ENCODE measurements at places on chromosomes 7 and 10.

DNA sequence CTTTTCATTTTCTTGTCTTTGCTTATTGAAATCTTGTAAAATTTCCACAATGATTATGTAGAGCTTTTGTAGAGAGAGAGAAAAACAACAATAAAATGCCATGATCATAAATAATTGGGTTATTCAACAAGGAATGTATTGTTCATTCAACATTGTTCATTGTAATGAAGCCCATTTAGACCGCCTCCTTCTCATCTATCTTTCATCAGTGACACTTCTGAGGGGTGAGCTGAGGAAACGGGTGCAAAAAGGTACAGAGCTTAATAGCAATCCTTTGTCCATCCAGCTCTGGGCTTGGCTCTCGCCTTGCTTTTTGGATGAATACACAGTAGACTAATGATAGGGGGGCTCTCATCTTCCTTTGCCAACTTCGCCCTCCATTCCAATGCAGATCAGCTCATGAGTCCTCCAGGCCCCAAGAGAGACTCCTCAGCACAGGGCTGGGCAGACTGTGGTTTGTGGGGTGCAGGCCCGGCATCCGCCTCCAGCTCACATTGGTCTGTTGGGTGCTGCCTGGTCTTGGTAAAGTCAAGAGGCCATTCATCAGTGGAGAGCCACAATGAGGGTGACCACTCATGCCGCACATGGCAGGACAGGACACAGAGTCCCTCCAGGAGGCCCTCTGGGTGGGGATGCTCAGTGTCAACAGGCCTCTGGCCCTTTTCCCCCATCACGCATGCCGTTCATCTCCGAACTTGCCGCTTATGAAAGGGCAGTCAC, 17.9 kb upstream of the PPA1 start:
- no peak for DNase-seq

DNA sequence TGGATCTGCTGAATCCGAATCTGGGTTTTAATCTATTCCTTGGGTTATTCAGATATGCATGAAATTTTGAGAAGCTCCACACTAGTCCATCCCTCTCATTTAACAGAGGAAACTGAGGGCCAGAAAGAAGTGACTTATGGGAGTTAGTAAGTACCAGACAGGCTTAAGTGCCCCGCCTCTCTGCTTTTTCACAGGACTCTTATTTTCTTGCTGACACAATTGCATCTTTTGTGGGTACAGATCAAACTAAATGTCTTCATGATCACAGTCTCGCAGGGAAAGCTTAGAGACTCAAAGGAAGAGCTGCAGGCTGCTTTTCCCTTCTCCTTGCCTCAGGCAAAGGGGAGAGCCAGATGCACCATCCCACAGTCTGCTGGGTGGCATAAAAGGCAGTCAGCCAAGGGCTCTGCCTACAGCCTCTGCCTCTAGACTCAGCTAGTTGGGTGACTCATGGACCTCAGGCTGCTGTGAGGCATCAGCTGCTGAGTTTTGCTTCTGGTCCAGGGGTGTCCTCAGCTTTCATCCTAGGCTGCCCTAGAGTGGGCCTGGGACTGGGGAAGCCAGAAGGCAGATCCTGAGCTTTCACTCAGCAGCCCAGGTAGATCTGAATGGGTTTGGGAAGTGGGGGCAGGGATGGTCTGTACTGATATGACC, 11.6 kb downstream of the GOLGA7B start:
- no peak for DNase-seq

DNA sequence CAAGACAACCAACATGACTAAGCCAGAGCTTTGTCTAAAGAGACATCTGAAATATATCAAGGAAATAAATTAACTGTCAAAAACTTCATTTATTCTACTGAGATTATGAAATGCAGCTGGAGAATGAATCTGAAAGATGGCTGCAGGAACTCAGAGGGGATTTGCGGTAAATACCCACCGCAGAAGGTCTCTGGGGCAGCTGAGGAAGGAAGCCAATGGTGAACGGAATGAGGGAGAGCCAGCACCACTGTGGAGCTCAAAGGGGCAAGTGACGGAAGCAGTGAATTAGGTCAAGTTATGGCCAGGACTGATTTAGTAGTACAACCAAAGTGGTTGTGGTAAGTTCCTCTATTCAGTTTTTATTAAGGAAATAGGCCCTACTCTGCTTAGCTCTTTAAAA, 215.3 kb upstream of the GLI3 start:
- DNase-seq: no peak

- DNase-seq: no peak
Measured at GRCh38 chr7:26425655-26426054, 134.0 kb downstream of the SNX10 start.

DNA sequence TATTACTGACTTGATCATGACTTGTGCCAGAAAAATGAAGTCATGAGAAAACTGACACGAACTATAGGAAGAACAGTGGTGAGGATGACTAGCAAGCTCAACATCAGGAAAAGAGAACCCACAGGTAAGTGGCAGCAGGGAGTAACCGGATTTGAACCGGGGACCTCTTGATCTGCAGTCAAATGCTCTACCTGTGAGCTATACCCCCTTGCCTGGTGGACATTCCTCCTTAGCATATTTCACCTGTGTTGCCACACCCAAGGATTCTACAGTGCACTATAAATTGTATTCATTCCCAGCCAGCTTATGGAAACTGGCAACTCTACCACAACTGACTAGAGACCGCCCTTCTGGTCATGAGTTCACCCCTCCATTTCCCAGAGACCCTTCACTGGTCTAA, 97.5 kb upstream of the ZNF746 start:
- no peak for DNase-seq

DNA sequence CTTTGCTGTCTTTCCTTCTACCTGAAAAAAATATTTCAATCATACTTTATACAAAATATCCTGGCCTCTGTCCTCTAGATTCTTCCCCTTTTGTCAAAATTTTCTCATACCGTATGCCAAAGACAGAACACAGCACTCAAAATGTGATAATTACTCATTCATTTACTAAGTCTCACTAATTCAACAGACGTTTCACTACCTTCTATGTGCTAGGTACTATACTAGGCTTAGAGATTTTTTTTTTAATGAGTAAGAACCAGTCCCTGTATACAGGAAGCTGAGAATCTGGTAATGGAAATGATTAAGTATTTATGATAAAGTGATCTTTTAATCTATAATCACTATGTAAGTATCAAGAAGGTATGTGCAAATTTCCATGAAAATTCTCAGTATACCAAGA, 128.0 kb downstream of the ELAPOR2 start:
- no peak for DNase-seq

GRCh38 chr10:84348860-84349259, 20.5 kb downstream of the CCSER2 start:
- DNase-seq: no peak

DNA sequence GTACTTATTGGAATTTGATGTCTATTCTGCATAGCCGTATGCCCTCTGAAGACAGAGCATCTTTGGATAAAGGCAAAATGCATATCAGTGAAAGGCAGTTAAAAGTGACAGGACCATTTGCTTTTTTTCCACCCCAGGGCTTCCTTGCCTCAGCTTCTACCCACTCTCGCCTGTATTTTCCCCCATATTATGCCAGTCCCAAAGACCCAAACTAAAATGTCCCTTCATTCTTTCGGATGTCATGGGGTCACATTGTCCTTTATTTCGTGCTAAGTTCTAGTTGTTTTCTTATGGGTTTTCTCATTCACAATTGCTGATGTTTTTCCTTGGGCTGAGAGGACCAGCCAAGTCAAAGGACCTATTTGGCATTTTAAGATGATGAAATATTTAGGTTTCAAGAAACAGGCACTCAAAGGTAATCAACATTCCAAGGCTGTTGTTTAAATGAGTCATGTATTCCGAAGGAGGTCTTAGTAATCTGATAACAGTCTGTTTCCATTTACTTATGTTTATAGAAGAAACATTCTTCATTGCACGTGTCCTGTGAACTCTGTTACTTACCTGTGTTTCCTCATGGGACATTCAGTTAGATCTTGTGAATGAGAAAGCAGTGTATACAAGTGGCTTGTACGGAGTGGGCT, 74.1 kb downstream of the DNAH11 start:
- DNase-seq: no peak

DNA sequence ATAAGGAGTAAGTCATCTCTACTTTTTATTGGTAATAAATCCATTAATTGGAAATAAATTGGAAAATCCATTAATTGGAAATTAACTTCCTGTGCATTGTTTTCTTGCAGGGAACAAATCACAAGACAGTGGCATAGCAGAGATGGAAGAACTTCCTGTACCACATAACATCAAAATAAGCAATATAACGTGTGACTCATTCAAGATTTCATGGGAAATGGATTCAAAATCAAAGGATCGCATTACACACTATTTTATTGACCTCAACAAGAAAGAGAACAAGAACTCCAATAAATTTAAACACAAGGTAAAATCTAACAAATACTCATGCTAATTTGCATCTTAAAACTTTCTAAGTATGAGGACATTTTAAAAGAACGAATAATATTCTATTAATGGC, 57.8 kb downstream of the PHYHIPL start:
- no peak for DNase-seq

GRCh38 chr10:24292304-24293293, 83.7 kb downstream of the KIAA1217 start:
- no peak for DNase-seq

- no peak for DNase-seq
Measured at GRCh38 chr7:112140600-112140999, 65.6 kb downstream of the DOCK4 start.

- no peak for DNase-seq
Measured at GRCh38 chr7:139451638-139452037, 31.8 kb downstream of the KLRG2 start.

- DNase-seq: no peak
Measured at GRCh38 chr10:33459602-33460001, 125.1 kb upstream of the NRP1 start.

- no peak for DNase-seq
Measured at GRCh38 chr10:64503429-64503828, 982.2 kb downstream of the REEP3 start.

- DNase-seq: no peak
Measured at GRCh38 chr7:101922631-101923601, 105.5 kb downstream of the CUX1 start.

- DNase-seq: no peak
Measured at GRCh38 chr10:75717126-75717916, 285.9 kb downstream of the LRMDA start.

- DNase-seq: no peak
Measured at GRCh38 chr7:12895296-12895695, 207.9 kb downstream of the ARL4A start.

DNA sequence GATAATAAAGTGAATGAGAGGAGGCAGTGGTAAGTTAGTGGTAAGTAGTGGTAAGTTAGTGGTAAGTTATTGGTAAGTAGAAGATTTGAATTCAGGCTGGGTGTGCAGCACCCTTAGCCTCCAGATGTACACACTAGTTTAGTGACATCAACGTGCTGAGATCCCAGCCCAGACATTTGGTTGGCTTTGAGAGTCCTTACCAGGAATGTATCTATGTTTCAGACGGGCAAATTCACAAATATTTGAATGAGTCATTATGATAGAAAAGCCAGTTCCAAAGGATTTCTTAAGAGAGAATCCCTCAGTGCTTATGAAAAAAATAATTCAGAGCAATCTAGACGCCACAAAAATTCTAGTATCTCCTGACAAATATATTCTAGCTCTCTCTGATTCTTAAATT, 70.0 kb downstream of the ARL4A start:
- DNase-seq: no peak

GRCh38 chr7:108012499-108013430, 9.8 kb upstream of the LAMB1 start:
- no peak for DNase-seq

DNA sequence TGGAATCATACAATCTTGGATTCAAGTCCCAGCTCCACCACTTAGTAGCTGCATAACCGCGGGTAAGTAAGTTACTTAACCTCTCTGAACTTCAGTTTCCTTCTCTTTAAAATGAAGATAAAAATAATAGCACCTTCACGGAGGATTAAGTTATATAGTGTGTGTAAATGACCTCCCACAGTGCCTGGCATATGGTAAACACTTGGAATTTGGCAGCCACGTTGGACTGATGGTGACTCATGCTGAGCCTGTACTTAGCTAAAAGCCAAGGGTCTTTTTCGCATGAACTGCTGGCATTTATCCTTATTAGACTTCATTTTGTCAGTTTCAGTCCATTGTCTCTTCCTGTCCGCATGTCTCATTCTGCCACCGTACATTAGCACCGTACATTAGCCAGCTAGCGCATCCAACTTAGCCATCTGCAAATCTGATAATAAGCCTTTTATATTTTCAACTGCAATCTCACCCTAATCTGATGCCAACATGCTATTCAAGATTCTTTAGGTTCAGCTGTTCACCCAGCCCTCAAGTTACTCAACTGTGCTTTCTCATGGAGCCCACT, 11.2 kb downstream of the SLC13A4 start:
- DNase-seq: no peak

DNA sequence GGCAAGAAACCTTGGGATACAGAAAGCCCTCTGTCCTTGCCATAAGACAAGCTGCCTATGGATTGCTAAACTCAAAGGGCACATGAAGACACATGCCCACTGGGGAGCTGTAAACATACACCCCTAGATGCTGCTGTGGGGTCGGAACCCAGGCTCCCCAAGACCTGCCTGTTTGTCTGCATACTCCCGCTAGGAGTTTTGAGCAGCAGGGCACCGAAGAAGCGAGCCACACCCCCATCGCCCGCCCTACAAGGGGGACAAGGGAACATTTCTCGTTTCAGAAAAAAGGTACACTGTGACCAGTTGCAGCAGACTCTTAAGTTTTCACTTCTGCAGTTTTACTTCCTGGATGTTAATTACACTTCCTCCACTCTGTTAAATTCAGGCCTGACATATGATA, 680.2 kb upstream of the GHITM start:
- DNase-seq: no peak

DNA sequence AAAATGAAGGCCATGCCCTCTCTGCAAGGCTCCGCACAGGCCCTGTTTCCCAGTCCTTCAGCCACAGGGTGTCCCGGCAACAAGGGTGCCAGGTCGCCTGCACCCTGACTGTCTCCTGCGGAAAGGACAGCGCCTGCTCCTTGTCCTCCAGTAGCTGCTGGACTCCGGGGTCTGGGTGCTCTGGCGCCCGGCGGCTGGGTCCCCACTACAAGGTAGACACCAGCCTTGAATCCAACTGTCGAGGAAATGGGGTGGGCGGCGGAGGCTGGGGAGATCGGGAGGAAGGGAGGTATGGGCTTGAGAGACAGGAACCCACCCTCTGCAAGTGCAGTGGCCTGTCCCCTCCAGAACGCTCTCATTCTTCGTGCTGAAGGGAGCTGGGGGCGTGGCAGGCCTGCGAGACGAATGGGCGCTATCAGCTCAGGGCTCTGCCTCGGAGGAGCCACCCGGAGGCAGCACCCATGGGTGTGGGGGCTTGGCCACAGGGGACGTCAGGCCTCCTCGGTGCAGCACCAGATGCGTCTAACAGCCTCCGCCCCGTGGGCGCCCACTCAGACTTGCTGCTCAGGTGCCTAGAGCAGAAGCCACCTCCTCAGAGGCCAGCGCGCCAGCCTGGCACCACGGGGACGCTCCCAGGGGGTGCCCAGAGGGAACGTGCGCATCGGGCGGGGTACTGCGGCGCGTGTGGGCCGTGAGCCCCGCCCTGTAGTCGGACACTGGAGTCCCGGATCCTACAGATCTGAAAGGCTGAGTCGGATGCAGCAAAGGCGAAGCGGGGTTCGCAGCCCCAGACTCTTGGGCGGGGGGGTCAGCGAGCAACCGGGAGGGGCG, 15.6 kb downstream of the ADAM8 start:
- DNase-seq: peak; percentile 73

GRCh38 chr7:54874804-54875203, 115.8 kb upstream of the SEC61G start:
- DNase-seq: no peak
